ENCODE measurements at places on chromosomes 7 and 10. TPM values are rescaled to one million over a fixed set of nuclear protein-coding genes. Genes with fewer than 3 reads are reported as not detected.

Gene ADCY1
- 0.07 TPM for total RNA-seq

Gene PITX3
- total RNA-seq: not detected

Gene LIPJ
- not detected for total RNA-seq

Gene NUTM2E
- total RNA-seq: not detected

Gene CDNF
- total RNA-seq: 0.21 TPM

Gene SLC25A13
- 22.8 TPM for total RNA-seq

Gene KCND2
- total RNA-seq: not detected

Gene PHKG1
- not detected for total RNA-seq

Gene SPDYE9
- total RNA-seq: not detected

Gene ZP3
- total RNA-seq: 2.5 TPM

Gene TNRC18
- 66.9 TPM for total RNA-seq

Gene GCK
- not detected for total RNA-seq

Gene ATOH7
- total RNA-seq: not detected

Gene METTL27
- total RNA-seq: 0.84 TPM

Gene NEUROD6
- not detected for total RNA-seq

Gene GHRHR
- not detected for total RNA-seq

Gene SLC13A1
- total RNA-seq: not detected

Gene HTR5A
- total RNA-seq: not detected

Gene MICALL2
- total RNA-seq: 20.7 TPM

Gene PLEKHS1
- total RNA-seq: not detected

Gene NRAP
- not detected for total RNA-seq

Gene OR9A2
- total RNA-seq: not detected

Gene CRHR2
- not detected for total RNA-seq

Gene ZNF777
- 12.2 TPM for total RNA-seq

Gene CCDC3
- 16.6 TPM for total RNA-seq

Gene HABP2
- total RNA-seq: not detected

Gene XRCC2
- total RNA-seq: 4.3 TPM

Gene SPDYE11
- total RNA-seq: not detected

Gene SPDYE3
- total RNA-seq: not detected
